ENCODE measurements at places on chromosomes 2 and 18.

DNA sequence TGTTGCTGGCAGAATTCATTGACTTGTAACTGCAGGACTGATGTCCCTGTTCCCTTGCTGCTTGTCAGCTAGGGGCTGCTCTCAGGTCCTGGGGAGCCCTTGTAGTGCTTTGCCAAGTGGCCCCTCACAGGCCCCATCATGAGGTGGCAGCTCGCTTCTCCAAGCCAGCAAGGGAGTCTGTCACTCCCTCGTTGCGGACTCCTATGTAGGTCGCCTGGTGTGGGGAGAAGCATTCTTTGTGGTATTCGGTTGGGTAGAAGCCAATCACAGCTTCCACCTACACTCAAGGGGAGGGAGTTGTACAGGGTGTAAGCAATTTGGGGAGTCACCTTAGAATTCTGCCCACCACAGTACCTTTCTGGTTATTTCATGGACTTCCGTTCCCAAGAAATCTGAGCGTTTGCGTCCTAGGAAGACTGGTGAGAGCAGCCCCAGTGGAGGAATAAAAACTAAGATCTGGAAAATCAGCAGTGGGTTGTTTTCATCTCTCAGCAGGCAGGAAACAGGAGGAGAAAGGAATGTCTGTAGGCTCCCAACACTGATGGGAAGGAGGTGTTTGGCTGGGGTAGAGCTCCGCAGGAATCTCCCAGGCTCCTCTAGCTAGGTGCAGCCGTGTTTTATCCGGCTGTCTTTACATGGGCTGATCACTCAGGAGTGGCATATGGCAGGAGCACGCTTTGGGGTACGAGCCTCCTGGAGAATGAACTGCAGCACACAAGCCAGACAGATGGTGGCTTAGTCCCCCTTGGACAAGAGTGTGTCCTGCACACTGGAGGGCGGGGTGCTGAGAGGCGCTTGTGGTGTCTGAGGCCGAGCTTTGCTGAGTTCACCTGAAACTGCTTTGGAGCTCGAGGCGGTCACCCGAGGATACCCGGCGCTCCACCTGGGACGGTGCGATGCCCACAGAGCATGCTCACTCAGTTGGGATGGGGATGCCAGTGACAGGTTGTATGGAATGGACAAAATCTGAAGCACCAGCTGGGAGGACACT, 58.3 kb downstream of the LDLRAD4 start:
- no peak for DNase-seq

GRCh38 chr2:177537213-177537612, 144.6 kb downstream of the AGPS start:
- no peak for DNase-seq

- no peak for DNase-seq
Measured at GRCh38 chr18:22879293-22879692, 53.8 kb upstream of the RBBP8 start.

GRCh38 chr2:118750959-118751565, 96.4 kb downstream of the EN1 start:
- no peak for DNase-seq

DNA sequence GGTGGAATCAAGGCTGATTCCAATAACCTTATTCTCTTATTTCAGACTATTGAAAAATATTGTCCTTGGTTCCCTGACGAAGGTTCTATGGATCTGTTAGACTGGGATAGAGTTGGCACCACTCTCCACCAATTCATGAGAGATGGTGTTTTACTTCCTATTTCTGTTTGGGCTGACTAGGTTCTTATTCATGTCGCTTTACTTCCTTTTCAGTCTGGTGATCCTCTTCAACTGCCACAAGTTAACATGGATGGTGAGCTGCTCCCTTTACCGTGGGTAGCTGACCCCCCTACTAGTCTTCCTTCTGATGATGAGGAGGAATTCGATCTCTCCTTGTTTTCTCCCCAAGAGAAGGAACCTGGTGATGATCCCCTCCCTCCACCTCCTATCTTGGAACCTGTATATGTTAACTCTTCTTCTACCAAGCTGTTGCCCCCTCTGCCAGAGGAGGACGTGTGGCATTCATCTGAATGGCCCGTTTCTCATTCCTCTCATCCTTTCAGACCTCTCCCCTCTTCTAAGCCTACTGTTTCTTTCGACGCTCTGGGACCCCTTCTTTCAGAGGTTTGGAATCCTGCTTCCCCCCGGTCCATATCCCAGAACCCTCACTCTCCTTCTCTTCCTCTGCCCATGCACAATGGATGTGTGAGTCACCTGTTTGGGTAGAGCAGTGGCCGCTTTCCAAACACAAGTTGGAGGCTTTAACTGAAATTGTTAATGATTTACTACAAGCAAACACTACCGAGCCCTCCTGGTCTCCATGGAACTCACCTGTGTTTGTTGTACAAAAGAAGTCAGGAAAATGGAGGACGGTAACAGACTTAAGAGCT, 13.5 kb upstream of the CNOT11 start:
- no peak for DNase-seq

- DNase-seq: no peak
Measured at GRCh38 chr2:143209570-143210445, 80.6 kb downstream of the ARHGAP15 start.

DNA sequence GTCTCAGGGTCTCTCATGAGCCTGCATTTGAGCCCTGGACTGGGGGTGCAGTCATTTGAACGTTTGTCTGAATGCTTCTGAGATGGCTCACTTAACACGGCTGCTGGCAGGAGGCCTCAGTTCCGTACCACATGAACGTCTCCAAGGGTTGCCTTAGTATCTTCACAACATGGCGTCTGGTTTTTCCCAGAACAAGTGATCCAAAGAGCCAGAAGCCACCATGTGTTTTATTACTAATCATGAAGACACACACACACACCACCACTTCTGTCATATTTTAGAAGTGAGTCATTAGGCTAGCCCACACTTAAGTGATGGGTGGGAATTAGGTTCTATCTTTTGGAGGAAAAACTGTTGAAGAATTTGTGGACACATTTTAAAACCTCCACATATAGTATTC, 15.0 kb upstream of the MYO1B start:
- no peak for DNase-seq

GRCh38 chr2:163255086-163255485, 416.5 kb upstream of the KCNH7 start:
- DNase-seq: no peak

- DNase-seq: no peak
Measured at GRCh38 chr2:216003876-216004696, 9.3 kb downstream of the MREG start.

GRCh38 chr2:31813016-31813415, 197.8 kb downstream of the MEMO1 start:
- no peak for DNase-seq

DNA sequence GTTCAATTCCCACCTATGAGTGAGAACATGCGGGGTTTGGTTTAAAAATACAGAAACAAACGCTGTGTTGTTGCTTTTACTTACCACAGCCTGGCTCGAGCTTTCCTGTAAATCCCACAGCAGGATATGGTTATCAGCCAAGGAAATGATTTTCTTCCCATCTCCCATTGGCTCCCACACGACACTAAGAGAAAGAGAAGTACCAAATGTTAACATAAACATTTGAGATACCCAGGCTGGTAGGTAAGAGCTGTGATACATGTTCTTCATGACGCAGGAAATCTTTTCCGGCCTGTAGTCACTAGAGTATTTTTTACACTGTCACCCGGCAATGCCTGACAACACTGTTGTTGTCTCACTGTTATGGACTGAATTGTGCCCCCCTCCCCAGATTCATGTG, 163.6 kb downstream of the EIPR1 start:
- no peak for DNase-seq

GRCh38 chr18:62720766-62721613, 5.6 kb downstream of the PHLPP1 start:
- DNase-seq: no peak

DNA sequence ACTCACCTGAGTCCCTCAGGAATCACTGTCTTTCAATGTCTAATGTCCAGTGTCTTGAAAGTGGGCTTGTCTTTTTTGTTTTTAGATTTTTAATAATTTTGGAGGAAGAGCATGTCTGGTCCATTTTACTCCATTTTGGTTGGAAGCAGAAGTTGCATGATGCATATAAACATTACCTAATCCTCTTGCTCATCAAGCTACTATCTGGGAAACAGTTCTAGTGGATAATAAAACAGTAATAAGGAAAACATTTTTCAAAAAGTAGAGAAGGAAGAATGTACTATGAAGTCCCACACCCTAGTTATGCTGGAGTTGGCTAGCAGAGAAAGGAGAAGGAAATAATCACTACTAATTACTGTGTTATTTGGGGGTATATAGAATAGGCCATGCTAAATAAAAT, 263.7 kb downstream of the ETAA1 start:
- DNase-seq: no peak

GRCh38 chr2:203572316-203572715, 37.2 kb upstream of the RAPH1 start:
- no peak for DNase-seq

DNA sequence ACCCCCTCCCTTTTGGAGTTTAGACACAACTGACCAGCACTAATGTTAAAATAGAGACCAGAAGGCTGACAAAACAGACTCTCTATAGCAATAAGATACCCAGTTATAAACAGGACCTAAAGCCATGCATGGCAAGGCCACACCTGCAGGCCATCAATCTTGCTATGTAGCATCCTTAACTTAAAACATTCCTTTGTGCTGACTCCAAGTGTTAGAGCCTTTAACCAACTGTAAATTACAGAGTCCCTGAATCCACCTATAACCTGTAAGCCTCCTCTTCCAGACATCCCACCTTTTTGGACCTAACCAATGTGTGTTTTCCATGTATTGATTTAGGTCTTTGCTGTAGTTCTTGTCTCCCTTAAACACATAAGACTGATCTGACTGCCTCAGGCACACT, 17.9 kb downstream of the ANKMY1 start:
- DNase-seq: no peak

GRCh38 chr2:183614799-183615435, 490.7 kb downstream of the NUP35 start:
- no peak for DNase-seq

DNA sequence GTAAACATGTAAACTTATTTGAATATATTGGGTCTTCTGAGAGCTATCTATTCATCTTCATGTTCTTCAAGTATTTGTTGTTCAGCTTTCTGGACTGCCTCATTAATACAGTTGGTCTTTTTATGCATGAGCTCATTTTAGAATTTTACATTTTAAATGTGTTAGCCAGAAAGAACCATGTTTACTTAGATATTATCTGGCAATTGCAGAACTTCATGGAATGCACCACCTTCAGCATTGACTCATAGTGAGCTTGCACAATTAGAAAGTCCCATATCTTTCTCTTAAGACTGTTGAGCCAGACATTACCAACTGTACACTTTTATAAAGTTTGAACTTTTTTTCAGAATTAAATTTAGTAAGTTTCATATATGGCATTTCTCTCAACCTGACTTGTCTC, 536.7 kb downstream of the RIT2 start:
- DNase-seq: no peak

DNA sequence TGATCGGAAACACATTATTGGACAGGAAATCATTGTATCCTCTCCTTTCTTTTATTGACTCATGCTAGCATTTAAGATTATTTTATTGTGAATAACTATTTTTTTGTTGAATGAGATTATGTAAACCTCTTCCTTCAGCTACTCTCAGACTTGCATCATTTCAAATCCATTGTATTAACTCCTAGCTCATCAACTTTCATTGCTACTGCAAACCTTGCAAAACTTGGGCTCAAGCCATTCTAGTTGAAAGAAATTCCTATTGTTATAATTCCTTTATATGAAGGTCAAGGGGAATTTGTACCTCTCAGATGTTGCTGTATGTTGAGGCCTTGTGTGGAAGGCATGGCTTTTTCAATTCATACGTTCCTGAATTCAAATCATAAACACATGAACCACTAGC, 1764.6 kb downstream of the SUCLG1 start:
- DNase-seq: no peak

DNA sequence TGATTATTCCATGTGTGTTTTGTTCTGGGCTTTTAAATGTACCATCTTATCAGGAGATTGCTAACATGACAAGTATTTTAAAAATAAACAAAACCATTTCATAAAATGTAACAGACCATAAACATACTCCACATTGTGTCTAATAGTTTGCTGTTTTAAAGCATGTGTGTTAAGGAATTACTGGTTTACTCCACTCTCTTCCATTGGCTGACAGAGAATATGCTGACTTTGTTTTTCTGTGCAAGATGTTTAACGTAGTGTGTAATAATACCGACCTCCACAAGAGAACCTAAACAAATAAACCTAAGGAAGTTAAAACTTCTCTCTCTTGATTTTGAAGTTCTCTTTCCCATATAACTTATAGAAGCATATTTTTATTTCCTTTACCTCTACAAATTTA, 17.0 kb upstream of the TMEM18 start:
- DNase-seq: no peak

GRCh38 chr18:38007676-38008330, 442.2 kb upstream of the CELF4 start:
- no peak for DNase-seq

DNA sequence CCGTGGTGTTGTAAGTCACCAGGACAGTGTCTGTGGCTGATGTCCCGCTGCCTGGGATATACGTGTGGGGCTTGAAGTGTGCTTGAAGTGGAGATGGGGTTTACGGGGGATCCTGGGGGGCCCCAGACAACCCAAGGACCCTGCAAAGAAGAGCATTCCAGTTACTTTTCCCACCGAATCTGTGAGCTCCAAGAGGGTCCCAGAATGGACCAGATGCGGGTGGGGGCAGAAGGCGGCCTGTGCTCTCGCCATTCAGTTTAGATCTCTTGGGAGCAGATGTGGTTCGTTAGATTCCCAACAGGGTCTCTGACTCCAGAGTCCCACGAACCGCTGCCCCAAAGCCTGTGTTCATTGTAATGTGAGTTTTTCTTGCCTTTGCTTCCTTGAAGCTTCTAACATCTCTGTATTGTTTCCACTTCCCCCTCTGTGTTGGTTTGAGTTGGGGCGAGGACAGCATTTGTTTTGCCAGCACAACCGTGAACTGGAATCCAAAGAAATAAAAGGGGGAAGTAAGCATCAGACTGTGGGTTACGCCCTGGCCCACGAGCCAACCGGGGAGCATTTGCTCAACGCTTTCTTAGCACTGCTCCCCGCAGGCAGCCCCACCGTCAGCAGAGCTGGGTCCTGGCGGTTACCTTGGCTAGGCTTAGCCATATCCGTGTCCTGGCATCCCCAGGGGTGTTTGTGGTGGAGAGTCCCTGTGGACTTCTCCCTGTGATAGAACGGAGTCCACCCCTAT, 92.1 kb downstream of the SH3BP4 start:
- no peak for DNase-seq

GRCh38 chr18:72985686-72986085, 117.9 kb upstream of the NETO1 start:
- DNase-seq: no peak

GRCh38 chr2:234329202-234329960, 167.5 kb downstream of the ARL4C start:
- DNase-seq: no peak

- no peak for DNase-seq
Measured at GRCh38 chr18:79611040-79611681, 68.4 kb upstream of the CTDP1 start.
